ENCODE measurements at places on chromosomes 11 and 22. TPM values are rescaled to one million over a fixed set of nuclear protein-coding genes. Genes with fewer than 3 reads are reported as not detected.
A peak's percentile ranks its signal among the peaks of the same experiment; 100 is the strongest.

GRCh38 chr11:134469627-134470026, 57.6 kb upstream of the B3GAT1 start:
- DNase-seq: no peak

GRCh38 chr11:109945626-109946321, 147.4 kb upstream of the ZC3H12C start:
- no peak for DNase-seq

The CCDC81 gene
- total RNA-seq: 64.3 TPM

The PDGFD gene
- total RNA-seq: 8.2 TPM

- DNase-seq: no peak
Measured at GRCh38 chr11:1391165-1392075, 1.7 kb downstream of the BRSK2 start.

DNA sequence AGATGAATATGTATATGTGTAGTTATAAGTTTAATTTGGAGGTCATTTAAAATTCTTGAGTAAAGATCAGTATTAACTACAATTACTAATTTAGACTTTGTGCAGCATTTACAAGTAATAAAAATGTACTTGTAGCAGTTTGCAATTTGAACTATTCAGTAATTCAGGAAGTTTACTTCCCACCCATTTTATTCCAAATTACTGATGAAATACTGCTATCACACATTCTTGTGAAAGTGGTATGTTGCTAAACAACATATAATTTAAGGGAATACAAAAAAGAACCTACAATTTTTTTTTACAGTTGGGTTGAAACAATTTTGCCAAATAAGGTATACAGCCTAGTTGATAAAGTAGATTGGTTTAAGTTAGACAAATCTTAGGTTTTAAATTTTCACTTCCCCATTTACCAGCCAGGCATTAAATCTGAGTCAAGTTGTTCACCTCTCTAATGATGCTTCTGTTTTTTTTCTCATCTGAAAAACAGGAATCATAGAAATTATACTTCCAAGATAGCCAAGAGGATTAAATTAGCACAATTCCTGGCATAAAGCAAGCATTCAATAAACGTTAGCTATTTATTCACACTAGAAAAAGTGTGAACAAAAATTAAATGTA, 45.3 kb downstream of the ZBTB44 start:
- DNase-seq: no peak

- DNase-seq: no peak
Measured at GRCh38 chr11:98455500-98456307, 565.0 kb upstream of the CNTN5 start.

DNA sequence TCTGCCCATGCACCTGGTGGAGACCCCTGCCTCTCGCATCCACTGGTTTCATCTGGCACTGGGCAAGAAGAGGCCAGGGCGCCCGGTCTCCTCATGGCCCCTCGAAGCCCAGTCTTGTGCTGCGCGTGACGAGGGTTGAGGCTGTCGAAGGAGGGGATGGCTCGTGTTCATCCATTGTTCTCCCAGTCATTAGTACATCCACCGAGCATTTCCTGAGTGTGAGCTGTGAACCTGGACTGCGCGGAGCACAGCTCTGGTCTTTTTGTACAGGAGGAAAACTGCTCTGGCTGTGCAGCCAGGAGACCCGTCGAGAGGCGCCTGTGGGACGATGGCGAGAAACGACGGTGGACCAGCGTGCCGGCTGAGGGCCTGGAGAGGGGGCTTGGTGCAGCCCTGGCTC, 6.8 kb downstream of the CACNA1I start:
- DNase-seq: no peak

DNA sequence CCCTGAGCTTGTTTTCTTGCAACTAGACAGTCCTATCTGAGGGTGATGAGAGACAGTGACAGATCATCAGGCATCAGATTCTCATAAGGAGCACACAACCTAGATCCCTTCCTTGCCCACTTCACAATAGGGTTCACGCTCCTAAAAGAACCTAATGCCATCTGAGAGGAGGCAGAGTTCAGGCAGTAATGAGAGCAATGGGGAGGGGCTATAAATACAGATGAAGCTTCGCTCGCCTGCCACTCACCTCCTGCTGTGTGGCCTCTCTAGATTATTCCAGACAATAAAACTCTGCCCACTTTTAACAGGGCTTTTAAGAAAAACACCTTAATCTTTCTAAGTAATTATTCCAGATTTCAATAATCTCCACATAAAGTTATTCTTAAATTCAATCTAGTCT, 43.9 kb upstream of the PAK1 start:
- DNase-seq: no peak

DNA sequence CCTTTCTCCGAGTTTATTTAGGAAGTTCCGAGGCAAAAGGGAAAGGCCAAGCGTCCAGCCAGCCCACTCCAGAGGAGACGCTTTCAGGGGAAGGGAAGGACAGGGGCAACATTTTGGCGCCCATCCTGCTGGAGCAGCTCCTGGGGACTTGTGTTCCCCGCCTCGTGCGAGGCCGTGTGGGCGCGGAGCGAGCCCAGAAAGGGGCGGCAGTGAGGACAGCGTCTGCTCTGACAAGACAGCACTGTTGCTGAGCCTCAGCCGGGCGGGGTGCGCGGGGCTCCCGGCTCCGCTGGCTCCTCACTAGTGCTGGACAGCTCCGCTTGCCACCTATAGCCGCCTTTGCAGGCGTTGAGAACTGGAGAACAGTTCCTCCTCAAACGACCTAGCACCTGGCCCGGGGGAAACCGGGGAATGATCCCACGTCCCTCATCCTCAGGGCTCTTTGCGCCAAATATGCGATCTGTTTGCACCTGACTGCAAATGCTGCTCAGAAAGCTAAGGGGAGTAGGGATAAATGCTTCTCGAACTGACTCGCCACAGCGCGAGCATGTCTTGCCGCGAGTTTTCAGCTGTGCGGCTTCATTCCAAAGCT, 722 bp upstream of the GUCY1A2 start:
- DNase-seq: peak; percentile 89

- DNase-seq: peak; percentile 80
Measured at GRCh38 chr11:43738600-43739409, 58.3 kb downstream of the HSD17B12 start.

Measured in umbilical cord (tissue), 2 donors.